ENCODE measurements at places on chromosomes 2 and 18.

GRCh38 chr2:9160732-9161131 is 45.9 kb upstream of the ASAP2 start:
- DNase-seq = no peak

DNA sequence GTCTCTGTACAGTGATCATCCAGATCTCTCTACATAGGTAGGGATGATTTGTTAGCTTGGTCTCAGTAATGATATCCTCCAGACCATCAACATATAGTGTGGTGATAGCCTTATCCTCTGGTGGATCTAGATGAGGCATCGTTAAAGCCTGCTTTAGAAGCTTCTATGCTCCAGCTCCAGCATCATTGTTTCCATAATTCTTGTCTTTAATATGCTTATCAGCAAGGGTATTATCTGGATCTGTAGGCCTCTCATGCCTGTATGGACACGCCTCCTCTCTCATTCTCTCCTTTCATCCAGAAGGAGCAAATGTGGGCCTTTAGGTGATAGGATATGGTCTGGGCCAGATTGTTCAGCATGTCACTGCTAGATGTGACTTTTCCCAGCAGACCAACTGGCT is 234.5 kb upstream of the CHST9 start:
- DNase-seq = no peak

DNA sequence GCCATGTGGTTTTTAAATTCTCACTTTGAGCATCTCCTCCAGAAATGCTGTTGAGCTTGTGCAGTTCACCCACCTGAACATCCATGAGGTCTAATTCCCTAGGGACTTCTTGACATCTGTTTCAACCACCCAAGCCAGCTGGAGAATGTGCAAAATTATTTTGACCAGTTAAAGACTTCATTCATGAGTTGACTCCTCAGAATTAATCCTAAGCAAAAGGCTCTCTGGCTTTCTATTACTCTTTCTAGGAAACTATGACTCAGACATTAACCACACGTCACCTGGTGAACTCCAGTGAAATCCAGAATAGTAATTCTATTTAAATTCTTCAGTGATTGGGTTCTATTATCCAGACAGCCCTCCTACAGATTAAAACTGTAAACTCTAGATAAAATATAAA is 247.5 kb downstream of the NBAS start:
- no peak for DNase-seq

- no peak for DNase-seq
Measured at GRCh38 chr18:63105636-63106316, 213.8 kb downstream of the BCL2 start.

- DNase-seq = no peak
Measured at GRCh38 chr2:76252704-76253103, 542.0 kb upstream of the GCFC2 start.

- no peak for DNase-seq
Measured at GRCh38 chr18:55635439-55635838, 47.4 kb upstream of the TCF4 start.

DNA sequence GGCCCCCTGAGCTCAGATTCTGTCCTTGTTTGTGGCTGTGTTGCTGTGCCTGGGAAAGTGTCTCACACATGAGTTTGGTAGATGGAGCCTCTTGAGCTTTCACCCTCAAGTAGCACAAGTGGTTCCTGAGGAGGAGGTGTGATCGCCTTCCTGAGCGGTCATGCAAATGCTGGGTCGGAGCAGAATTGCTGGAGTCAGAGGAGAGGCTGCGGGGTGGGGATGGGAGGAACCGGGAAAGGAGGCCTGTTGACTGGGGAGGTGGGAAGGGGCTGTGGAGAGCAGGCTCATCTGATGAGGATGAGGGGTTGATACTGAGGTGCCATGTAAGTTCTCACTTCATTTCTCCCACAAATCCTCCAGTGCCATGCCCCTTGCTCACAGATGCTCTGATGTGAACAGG is 48.4 kb upstream of the ATG16L1 start:
- DNase-seq = no peak

DNA sequence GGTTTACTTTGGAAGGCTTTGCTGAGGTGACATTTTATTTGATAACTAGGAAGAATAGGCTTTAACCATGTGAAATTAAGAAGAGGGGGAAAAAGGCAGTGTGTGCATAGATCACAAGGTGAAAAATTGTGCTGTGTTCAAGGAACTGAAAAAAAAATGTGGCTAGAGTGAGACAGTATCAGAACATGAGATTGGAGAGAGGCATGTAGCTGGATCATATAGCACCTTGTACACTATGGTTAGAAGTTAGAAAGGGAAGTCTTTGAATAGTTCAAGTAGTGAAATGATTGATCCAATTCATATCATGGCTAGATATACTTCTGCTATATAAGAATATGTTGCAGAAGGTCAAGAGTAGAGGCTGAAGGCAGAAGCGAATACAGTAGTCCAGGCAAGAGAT is 12.3 kb upstream of the TNFRSF11A start:
- DNase-seq = no peak

- no peak for DNase-seq
Measured at GRCh38 chr2:181239201-181239799, 217.9 kb upstream of the ITGA4 start.

GRCh38 chr2:98924038-98924830 is 11.8 kb downstream of the CRACDL start:
- no peak for DNase-seq

- no peak for DNase-seq
Measured at GRCh38 chr2:241034490-241035141, 36.2 kb downstream of the SNED1 start.

GRCh38 chr18:79552140-79552631 is 127.4 kb upstream of the CTDP1 start:
- no peak for DNase-seq

DNA sequence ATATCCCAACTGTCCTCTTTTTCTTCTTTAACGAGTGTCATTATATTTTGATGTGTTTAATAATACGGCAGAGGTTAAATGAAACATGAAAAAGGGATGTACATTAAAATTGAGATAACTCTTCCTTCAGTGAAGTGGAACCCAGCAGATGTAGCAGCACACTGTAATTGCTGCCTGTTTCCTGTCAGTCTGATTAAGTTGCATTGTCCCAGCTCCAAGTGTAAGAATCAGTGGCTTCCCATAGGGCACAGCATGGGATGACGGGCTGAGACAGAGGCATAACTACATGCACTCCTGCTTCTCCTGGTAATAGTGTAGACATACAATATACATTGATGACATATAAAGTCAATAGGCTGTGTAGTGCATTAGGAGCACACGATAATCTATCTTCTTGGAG is 175.8 kb upstream of the TCF4 start:
- DNase-seq = no peak

- no peak for DNase-seq
Measured at GRCh38 chr18:76205906-76206305, 289.1 kb downstream of the ZNF516 start.

GRCh38 chr18:6661692-6662415 is 67.7 kb upstream of the ARHGAP28 start:
- no peak for DNase-seq

- DNase-seq = no peak
Measured at GRCh38 chr18:70416496-70416895, 127.7 kb downstream of the SOCS6 start.

- no peak for DNase-seq
Measured at GRCh38 chr2:154402213-154402612, 296.3 kb upstream of the KCNJ3 start.

DNA sequence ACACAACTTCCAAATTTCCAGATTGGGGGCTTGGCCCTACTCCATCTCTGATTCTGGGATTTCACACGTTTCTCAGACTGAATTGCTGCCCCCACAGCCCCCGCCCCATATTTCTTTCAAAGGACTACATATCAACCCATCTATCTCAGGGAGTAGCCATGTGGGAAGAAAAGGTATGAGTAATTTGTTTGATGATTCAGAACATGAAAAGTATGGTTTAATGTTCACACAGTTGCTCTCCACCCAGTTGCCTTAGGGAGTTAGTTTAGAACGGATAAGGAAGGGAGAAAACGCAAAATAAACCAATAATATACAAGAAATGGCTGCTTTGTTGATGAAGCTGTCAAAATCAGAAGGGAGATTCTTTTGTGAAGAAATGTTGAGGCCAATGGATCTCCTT is 145.1 kb downstream of the PIEZO2 start:
- DNase-seq = no peak

- no peak for DNase-seq
Measured at GRCh38 chr18:37299471-37300304, 265.9 kb downstream of the CELF4 start.

DNA sequence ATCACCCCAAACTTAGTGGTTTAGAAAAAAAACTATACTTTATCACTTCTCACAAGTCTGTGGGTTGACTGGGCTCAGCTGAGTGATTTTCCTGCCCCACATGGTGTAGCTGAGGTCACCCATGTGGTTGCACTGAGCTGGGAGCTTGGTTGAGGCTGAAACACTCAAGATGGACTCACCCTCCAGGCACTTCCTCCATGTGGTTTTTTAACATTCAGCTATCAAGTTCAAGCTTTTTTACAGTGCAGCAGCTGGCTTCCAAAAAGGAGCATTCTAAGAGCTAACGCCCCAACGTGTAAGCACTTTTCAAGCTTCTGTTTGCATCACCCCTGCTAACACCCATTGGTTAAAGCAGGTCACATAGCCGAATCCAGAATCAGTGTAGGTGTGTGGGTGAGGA is 105.9 kb upstream of the CREB1 start:
- peak; percentile 3 for DNase-seq

All from stimulated activated CD8-positive, alpha-beta memory T cell treated with anti-CD3 and anti-CD28 coated beads, Interleukin-4, amount 100 ng/mL, for 1 hour (primary cell).